ENCODE measurements at places on chromosomes 7 and 10.
A peak's percentile ranks its signal among the peaks of the same experiment; 100 is the strongest.

GRCh38 chr10:13993673-13994089, 337.0 kb downstream of the FRMD4A start:
- DNase-seq: no peak

DNA sequence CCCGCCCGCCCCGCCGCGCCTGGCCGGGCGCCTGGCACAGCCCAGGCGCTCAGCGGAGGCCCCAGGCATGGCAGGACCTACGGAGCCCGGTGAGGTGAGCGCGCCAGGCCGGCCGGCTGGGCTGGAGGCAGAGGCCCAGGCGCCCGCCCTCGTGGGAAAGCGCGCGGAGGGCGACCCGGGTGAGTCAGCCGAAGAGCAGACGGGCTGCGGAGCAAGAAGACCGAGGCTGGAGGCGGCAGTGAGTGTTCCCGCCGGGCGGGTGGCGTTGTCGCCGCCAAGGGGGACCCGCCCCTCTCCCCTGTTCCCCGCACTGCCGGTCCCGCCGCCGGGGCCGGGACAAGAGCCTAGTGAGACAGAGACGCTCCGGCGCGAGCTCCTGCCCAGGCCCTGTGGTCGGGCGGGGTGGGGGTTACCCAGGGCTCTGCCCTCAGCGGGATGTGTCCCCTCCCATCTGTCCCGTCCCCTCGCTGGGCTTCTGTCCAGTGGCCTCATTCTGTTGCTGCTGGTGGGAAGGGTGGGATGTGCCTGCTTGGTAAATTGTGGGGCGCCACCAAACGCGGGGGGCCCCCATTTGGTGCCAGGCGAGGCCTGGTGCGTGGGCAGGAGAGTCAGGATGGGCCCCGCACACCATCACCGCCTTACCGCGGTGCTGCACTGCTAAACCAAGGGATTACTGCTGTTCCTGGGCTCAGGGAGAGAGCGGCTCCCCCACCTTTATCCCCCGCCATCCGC, 17.0 kb upstream of the NODAL start:
- peak; percentile 24 for DNase-seq

GRCh38 chr7:156559001-156559400, 81.6 kb upstream of the RNF32 start:
- DNase-seq: no peak

DNA sequence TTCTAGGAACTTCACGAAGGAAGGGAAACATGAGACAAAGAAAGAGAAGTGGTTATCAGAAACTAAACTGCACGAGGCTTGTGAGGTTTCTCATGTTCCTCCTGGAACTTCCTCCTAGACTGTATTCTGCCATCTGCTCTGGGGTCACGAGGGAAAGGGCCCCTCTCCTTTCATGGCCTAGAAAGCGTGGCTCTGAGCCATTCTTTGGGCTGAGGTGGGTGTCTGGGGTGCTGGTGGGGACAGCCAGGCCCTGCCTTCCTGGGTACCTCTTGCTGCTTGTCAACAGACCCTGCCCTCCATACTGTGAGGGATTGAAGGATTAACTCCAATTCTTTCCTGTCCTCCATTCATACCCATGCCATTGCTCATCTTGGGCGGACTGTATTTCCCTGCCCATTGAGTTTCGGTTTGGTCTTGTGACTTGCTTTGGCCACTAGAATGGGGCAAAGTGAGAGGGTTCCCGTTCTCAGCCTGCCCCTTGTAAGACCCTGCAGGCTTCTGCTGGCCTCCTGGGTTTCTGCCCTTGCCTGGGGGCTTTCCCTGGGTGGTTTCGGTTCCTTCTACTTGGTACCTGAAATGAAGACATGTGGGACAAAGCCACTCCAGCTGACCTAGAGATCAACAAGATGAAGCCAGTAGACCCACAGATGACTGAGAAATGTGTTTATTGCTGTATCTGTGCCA, 14.9 kb upstream of the GIMAP8 start:
- DNase-seq: no peak

DNA sequence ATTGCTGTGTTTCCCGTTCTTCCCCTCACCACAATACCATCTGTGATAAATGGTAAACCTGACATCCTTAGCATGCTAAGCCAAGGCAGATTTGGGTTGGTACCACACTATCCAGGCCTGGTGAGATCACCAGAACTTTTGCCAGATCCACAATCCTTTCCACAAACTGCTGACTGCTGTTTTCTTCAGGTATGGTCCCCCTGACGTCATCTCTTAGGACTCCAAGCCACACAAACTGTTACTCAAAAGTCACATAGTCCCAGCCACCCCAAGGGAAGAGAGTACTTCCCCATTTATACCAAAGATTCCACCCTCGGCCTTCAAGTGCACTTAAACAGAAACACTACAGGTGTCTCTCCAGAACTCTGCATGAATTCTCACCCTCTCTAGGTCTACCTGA, 34.8 kb downstream of the SLC25A13 start:
- DNase-seq: no peak

Measured in natural killer cell (primary cell).